ENCODE measurements at places on chromosomes 12 and 14.

- DNase-seq: no peak
These were observed 49.8 kb upstream of the USP15 start for GRCh38 chr12:62210422-62210821.

DNA sequence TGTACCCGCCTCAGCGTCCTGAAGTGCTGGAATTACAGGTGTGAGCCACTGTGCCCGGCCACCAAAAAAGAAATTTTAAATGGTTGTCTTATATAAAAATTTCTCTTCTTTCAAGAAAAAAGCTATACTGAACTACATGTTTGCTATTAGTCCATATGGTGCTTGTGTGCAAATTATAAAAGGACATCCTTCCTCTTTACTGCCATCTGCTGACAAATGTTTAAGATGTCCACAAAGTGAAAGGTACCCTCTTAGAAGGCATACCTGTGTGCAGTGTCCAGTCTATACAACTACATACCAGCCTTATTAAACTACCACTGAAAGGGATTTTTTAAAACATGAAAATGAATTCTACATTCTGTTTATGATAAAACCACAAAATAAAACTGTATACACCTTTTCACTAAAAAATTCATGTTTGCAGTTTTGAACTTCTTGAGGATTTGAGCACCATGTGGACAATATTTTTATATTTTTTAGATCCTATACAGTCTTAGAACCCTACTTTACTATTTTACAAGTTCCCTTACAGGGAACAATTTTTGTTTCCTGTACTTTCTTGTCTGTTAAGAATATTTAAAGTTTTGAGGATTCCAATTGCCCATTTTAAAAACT, 32.8 kb upstream of the TOMM20L start:
- no peak for DNase-seq

- no peak for DNase-seq
These were observed 766.2 kb downstream of the FLRT2 start for GRCh38 chr14:86296173-86296572.

DNA sequence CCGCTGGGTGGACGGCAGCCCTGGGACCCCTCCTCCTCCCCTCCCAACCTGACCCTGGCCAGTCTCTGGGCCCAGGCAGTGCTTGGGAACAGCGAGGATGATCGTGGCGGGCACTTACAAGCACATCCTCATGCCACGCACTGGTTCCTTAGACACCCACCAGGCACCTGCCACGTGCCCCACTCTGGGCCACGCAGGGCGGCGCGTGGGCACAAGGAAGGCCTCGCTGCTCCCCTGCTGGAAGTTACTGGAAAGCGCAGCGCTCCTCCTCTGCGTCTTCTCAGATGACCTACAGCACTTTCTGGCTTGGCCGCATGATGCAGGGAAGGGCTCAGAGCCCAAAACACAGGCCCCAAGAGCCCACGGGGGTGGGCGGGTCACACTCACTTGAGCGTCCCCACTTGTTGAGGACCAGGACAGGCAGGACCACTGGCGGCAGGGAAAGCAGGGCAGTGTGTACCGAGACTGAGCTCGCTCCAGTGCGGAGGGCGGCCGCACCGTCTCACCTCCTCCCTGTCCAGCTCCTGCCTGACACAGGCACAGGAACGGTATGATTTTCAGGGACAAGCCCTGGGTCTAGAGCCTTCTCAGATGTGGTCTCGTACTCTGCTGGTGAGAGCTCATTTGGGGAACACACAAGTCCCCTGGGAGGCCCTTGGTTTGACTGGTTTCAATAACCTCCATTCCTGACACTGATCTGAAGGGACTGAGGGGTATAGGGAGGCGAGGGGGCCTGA, 128.3 kb upstream of the EVL start:
- DNase-seq: no peak

DNA sequence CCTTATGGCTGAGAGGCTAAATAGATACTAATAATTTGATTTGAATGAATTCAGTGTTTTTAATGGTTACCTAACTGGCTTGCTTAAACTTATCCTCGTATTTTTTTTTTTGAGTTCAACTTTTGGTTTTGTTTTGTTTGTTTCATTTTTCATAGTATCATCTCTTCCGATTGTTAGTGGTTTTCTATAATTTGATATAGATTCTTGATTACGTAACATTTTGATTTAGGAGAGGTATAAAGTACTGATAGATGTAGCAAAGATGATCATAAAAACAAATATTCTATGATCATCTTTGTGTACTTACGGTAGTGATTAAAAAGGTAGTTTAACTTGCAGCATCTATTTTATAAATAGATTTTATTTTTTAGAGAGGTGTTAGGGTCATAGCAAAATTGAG, 93.0 kb downstream of the ALX1 start:
- no peak for DNase-seq

DNA sequence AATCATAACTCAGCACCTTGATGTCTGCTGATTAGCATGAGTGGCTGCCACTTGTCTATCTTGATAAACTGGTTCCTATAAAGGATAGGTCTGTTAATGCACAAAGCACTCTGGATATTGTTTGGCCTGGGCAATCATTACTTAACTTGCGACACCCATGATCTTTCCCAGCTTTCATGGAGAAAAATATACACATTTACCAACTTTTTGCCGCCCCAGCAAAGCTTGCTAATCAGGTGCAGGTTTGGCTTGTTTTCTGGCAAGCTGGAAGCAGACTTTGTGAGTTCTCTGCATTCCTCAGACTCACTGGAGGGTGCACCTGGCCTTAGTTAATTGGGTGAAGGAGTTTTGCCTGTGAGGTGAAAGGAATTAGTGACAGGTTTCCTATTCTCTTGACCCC, 1126.4 kb upstream of the FLRT2 start:
- no peak for DNase-seq

DNA sequence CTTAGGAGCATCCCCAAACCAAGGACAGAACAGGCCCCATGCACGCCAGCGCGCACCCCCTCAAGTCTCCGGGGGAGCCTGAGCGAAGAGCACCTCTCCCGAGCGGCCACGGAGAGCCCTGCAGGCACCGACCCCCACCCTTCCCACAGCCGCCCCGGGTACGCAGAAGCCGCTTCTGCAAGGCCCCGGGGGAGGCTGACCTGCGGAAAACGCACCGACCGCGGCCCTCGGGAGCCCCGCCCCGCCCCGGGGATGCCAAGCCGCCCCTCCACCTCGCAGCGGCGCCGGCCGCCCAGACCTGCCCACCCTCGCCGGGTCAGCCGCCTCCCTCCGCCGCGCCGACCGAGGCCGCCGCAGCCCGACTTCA, 385 bp downstream of the CAPRIN2 start:
- DNase-seq: peak; percentile 54

DNA sequence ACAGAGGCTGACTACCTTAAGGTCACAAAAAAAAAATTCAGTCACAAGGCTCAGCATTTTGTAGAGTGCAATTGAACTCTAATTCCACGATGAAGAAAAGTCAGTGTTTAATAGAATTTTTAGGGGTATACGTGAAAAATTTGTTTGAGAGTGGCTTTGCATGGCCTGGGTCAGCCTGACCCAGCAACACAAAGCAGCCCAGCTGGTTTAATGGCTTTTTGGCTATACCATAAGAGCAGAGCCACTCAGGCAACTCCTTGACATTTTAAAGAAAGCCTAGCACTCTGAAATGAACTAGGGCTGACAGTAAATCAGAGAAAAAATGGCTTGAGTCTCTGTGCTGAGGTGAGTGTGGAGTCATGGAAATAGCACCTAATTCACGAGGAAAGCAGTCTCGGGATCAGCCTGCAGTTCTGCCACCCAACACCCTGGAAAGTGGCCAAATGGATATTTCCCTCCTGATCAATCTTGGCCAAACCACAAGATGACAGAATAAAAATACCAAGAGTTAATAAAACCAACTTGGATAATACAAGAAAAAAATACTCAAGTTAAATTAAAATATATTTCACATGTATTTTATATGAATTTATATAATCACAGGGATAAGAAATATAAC, 59.5 kb downstream of the GALNT4 start:
- DNase-seq: no peak

GRCh38 chr14:39609119-39609518, 176.9 kb upstream of the FBXO33 start:
- DNase-seq: no peak

DNA sequence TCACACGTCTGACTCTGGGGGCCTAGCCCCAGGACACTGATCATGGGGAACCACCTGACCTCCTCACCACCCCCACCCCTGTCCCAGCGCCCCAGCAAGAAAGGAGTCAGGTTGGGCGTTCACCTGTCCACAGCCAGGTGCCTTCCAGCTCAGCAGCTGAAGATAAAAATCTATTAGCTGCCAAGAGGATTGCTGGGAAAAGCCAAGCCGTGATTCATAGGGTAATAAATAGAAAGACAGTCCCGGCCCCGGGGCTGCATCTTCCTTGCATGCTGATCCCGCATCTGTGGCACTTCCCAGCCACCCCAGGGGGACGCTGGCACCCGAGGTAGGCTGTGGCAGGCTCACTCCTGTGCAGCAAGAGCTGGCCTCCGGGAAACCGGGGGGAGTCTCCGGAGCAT, 70.2 kb upstream of the NCOR2 start:
- no peak for DNase-seq

DNA sequence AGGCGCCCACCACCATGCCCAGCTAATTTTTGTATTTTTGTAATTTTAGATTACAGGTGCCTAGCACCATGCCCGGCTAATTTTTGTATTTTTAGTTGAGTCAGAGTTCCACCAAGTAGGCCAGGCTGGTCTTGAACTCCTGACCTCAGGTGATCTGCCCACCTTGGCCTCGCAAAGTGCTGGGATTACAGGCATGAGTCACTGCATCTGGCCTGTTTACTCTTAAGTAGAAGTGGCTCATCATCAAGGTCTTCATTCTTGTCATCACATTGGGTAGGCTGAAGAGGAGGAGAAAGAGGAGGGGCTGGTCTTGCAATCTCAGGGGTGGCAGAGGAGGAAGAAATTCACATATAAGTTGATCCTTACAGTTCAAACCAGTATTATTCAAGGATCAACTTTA, 152.4 kb upstream of the ATP2B1 start:
- DNase-seq: no peak

- DNase-seq: peak; percentile 29
These were observed 76.6 kb upstream of the GZMB start for GRCh38 chr14:24710403-24711112.

GRCh38 chr12:46794593-46795190, 31.1 kb downstream of the SLC38A4 start:
- DNase-seq: no peak

DNA sequence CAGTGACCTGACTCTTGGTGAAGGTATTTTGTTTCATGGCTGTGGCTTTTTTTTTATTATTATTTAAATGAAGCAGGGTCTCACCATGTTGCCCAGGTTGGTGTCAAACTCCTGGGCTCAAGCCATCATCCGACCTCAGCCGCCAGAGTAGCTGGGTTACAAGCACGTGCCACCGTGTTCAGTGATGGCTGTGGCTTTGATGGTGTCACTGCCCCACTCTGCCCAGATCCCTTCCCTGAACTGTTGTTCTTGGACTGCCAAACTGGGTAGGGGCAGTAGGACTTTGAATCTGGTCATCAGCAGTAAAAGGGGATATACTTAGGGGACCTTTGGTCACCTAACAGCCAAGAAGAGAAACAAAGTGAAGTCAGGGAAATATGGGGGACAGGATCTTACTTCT, 19.4 kb downstream of the B4GALNT3 start:
- no peak for DNase-seq

- DNase-seq: no peak
These were observed 146.1 kb downstream of the RAD51B start for GRCh38 chr14:67965696-67966095.

DNA sequence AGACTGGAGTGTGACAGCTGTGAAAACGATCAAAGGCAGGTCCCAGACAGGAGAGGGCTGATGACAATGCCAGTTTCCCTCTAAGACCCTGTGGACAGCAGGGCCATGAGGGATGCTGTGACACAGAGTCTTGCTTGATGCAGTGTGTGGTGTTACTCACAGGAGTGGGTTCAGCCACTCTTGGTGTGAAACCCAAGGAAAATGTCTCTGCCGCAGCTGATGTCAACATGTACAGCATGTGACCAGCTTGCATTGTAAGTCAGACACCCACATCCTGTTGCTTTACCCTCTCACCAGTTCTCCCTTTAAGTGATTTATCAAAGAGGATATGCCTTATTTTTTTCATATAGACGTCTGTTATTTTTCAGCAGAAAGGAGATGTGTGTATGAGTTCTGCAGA, 268.6 kb downstream of the BTG1 start:
- no peak for DNase-seq

DNA sequence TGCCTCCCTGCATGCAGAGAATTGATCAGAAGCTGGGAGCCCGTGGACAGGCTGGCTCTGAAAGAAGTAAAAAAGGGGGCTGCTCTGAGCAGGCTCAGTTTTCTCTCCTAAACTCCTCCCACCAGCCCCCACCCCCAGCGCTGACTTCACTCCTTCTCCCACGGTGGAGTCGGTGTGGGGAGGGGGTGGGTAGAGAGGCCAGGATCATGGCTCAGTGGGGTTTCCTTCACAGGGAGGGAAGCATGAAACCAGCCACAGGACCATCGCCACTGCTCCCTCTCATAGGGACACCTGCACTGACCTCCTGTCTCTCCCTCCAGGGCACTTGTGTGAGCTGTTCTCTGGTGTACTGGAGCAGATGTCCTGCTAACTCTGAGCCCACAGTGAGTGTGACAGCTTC, 78.9 kb downstream of the STAB2 start:
- DNase-seq: no peak

- DNase-seq: no peak
These were observed 80.3 kb upstream of the PWP1 start for GRCh38 chr12:107605293-107605692.

DNA sequence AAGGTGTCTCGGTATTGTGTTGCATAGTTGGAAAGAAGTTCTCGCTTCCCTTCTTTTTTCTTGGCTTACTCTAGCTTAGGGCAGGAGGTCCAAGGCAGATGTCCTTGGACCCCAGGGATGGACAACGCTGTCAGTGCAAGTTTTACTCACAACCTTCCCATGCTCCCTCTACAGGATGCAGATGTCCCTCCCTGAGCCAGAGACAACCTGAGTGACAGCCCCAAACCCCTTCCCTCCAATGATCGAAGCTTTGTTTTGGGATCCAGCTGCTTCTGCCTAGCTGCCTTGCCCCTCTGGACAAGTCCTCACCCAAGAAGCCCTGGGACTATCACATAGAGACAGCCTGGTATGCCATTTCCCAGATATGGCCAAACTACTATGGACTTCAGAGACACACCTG, 112.0 kb upstream of the RAP1B start:
- no peak for DNase-seq

GRCh38 chr14:21197418-21198205, 41.7 kb upstream of the OR5AU1 start:
- no peak for DNase-seq

All from substantia nigra (tissue), 51 donors.